Renal pelvis (tissue), 12 donors: ENCODE measurements at places on chromosomes 11 and 22. TPM values are rescaled to one million over a fixed set of nuclear protein-coding genes. Genes with fewer than 3 reads are reported as not detected.

Gene CRYAB
- polyA plus RNA-seq = 75.2 TPM

Gene NOX4
- 40.7 TPM for polyA plus RNA-seq

Gene PDHX
- 37.2 TPM for polyA plus RNA-seq

Gene MS4A6E
- polyA plus RNA-seq = not detected

- DNase-seq = no peak
Measured at GRCh38 chr11:47121056-47121455, 55.6 kb downstream of the ARFGAP2 start.

DNA sequence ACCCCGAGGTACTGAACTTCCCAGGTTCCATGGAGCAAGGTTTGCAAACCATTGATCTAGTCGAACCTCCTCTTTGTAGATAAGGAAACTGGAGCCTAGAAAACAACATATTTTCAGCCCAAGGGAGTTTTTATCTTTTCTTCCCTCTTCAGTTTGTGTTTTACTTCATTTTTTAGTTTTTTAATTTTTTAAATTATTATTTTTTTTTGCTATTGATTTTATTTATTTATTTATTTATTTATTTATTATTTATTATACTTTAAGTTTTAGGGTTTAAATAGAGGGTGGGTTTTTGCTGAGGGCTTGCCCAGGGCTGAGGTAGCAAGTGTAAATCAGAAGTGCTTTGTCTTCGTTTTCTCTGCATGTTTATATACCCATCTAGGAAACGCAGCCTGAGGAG, 26.9 kb downstream of the CEP164 start:
- DNase-seq = no peak

GRCh38 chr11:96293598-96294021, 49.4 kb downstream of the MAML2 start:
- no peak for DNase-seq

DNA sequence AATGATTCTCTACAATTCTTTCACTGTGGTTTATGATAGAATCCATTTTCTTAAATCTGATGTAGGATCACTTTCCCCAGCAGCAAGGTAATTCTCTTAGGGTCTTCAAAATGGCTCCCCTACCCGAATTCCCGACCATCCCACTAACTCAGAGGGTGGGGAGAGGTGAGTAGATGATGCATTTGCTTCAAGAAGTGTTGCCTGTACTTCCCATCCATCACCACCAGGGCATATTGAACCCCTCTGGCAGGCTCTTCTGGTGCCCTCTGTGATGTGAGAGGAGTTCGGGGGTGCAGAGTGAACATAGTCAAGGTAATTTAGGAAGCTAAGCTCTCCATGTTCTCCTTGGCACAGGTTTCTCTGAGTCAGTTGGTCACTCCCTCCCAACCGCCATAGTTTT, 52.3 kb downstream of the ZNRF3 start:
- no peak for DNase-seq

- DNase-seq = no peak
Measured at GRCh38 chr11:85318573-85318972, 308.6 kb downstream of the DLG2 start.
